Activated CD8-positive, alpha-beta T cell treated with anti-CD3 and anti-CD28 coated beads, Interleukin-2, amount 10 ng/mL, durations not matched to agents 7 days and 5 days (primary cell): ENCODE measurements at places on chromosomes 16 and 17.

DNA sequence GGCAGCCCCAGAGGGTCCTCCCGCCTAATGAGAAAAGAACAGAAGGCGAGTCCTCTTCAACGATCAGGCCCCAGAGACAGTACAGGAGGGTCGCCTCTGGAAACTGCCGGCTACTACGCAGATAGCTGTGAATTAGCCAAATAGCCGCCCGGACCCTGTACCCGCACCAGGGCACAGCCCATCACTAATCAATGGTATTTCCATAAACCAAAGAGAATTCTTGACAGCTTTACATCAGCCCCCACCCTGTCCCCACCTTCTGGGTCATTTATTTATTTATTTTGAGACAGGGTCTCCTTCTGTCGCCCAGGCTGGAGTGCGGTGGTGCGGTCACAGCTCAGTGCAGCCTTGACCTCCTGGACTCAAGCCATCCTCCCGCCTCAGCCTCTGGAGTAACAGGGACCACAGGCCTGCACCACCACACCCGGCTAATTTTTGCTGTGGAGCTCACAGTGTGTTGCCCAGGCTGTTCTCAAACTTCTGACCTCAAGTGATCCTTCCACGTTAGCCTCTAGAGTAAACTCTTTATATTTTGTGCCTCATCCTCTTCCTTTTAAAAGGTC is 805 bp upstream of the CLCN7 start:
- no peak for DNase-seq

DNA sequence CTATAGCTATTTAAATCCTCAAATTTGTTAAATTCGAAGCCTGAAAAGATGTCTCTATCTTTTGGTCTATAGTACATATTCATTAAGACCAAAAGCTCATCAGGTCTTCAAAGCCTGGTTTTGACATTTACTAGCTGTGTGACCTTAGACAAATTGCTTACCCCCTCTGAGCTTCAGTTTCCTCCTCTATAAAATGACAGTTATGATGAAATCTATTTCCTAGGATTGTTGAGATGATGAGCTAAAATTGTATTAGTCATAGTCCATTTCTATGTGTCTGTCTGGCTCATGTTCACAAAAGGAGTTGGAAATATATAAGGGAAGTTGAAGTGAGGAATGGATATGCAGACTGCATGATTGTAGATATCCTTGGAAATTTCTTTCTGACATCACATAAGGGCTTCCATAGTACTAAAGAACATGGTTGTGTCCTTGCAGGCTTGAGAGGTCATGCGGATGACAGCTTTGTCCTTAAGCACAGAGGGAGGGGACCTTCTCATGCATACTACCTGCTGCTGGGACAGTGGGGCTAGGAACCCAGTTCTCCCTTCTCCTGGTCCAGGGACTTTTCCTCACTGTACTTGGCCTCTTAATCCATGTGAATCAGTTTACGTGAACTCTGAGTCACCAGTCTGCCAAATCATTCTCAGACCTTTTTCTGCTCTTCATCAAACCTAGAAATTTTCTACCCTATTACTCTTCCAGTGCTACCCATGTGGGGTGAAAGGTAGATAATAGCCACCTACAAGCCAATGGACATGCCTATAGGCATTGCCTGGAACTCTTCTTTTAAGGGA is 487.5 kb upstream of the SALL1 start:
- no peak for DNase-seq

- no peak for DNase-seq
Observed at GRCh38 chr16:71460941-71461340, 1.1 kb downstream of the ZNF23 start.

DNA sequence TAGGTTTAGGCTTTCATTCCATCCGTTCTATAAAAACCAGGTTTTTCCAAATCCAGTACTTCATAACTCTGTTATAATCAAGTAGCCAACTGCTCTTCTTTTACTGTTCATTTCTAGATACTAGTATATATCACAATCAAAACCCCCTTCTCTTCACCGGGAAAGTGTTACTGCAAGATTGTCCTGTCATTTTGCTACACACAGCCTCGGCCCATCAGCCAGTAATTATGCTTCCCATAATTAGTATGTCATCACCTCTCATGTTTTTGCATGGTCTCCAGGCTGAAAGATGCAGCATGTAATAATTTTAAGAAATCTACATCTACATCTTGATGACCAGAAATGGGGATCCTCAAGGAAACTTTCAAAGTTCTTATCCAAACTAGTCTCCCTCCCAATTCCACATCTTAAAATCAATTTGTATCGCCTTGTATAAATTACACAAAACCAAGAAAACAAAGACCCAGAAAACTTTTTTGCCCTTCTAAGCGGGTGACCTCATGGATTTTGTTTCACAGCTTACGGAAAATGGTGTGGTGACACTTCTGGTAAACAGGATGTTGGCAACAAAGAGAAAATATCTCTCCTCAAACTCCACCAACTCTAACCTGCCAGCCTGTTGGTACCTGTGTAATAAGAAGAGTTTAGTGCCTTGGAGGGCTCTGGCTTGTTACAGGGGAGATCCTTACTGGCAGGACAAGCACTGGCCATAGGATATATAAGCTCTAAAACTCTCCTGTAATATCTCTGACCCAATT is 9.3 kb downstream of the TACO1 start:
- DNase-seq = no peak

- DNase-seq = no peak
Observed at GRCh38 chr16:86819533-86819892, 241.2 kb downstream of the FOXL1 start.

DNA sequence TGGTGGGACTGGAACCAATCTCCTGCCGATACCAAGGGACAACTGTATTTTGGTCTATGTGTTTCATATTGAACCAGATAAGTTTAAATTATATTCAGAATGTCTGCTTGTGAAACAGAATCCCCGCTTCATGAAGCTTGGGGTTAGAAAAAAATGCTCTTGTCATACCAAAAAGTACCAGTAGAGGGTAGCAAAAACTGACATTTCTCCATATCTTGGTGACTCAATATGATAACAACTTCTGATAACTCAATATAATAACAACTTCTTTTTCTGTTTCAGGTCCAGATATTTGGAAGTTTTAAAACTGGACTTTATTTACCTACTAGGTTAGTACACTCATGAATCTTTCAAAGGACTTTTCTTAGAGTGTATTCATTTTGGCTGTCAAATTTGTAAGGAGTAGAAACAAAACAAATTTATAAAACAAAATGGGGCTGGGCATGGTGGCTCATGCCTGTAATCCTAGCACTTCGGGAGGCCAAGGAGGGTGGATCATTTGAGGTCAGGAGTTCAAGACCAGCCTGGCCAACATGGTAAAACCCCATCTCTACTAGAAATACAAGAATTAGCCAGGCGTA is 52.3 kb upstream of the ADCY7 start:
- DNase-seq = no peak

GRCh38 chr16:30844671-30845449 is 49.0 kb downstream of the BCL7C start:
- peak; percentile 93 for DNase-seq

- DNase-seq = no peak
Observed at GRCh38 chr17:76502341-76503211, 1.4 kb upstream of the RHBDF2 start.

DNA sequence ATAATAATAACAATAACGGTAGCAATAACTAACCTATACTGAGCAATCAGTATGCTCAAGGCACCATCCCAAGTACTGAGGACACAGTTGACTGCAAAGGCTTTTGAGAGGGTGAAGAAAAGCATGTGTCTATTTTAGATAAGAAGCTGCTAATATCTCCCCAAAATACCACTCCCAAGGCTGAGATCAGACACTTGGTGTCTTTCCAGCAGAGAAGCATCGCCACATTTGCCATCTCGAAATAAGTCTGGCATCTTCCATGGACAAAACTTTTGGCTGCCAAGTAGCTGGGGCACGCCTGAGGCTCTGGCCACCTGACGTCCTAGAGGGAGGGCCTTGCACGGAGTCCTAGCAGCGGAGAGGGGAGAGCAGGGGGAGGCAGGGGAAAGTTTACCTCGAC is 39.0 kb downstream of the ZNF423 start:
- DNase-seq = no peak

DNA sequence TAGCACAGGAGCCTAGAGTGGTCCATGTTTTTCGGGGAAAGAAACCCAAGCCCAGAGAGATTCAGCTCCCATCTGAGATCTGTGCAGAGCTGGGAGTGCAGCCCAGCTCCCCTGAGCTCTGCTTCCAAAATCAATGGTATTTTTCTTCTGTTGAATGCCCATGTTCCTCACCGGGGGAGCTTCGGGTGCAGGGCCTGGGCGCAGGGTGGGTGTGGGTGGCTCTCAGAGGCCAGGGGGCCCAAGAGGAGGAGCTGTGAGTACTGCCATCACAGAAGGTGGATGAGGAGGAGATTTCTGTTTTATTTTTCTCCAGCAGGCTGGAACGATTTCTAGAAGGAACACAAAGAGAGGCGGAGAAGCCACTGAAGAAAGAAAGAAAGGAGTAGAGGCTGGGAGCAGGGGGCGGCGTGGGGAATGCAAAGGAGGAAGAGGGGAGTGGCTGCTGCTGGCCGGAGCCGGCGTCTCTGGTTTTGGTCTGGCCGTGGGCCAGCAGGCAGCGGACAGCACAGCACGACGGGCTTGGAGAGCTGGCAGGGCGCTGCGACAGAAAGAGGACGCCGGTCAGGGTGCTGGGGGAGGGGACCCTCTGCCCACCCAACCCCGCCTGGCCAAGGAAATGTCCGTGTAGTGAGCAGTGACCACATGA is 76.2 kb upstream of the KSR1 start:
- DNase-seq = no peak

DNA sequence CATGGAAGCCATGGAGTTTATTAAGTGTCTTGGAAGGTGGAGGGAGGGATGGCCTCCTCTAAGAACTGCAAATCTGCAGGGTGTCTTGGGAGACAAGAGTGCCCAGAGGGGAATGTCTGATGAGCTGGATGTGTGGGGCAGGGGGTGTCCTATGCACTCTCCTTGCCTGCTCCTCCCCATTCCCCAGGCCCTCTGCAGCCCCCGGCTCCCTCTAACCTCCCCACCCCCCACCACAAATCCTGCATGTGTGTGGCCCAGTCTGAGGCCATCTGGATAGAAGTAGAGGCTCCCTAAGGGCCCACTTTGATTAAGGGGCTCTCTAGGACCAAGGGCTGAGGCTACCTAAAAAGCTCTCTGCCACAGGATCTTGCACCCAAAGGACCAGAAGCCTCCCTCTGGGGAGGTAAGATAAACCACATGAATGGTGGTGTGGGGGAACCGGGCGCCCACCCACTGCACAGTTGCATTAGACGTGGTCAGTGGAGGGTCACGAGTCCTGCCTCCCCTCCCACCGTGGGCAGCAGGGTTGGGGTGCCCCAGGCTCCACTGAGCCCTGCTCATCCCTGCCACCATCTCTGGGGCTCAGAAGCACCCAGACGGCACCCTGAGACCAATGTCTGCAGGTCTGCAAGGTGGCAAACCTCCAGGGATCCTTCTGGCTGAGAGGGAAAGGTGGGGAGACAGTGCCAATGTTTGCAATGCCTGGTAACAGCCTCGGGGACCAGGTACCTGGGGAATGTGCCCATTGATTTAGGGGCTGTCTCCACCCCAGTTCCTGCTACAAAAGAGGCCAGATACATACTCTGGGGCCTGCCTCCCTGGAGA is 618 bp downstream of the AANAT start:
- no peak for DNase-seq

DNA sequence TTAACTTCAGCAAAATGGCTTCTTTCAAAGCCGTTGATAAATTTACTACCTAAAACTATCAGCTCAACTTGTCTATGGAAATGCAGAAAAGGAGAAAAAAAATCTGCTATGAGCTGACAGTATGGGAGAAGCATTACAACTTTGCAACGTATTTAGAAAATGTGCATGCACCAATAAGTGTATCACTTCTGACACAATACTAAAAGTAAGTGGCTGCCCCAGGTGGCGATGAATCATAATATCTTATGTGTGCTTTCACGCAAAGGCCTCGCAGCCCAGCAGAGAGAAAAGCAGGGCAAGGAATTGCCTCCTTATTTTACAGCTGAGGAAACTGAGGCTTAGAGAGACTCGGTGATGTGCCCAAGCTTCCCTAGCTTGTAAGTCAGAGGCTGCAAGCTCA is 101.8 kb downstream of the SALL1 start:
- DNase-seq = no peak

DNA sequence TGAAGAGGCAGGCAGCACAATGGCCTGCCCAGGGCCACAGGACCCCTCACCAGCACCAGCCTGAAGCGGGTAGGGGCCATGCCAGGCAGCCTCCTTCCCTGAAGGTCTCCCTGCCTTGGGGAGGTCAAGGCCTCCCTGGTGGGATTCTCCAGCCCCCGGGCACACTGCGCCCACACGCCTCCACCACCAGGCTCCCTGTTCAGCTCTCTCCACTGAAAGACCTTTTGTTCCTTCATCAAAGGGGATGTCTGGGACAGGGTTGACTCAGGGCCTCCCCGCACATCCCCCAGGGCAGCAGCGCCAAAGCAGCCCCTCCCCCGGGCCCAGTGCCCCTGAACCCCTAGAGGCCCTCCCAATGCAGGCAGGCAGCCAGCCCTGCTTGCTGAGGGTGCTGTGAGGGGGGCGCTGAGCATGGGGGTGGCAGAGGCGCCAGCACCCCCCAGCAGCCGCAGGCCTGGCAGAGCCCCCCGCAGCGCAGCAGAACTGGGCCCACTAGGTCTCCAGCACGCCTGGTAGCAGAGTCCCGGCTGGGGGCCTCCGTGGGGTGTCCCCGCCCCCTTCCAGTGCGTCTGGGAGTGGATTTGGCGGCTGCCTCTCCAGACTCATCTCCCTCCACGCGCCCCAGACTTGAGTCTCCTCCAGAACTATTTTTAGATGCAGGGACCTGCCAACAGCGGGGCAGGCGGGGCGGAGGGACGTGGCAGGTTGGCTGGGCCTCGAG is 13.1 kb downstream of the BCAR1 start:
- no peak for DNase-seq

- DNase-seq = no peak
Observed at GRCh38 chr17:67855504-67856324, 30.4 kb downstream of the BPTF start.

DNA sequence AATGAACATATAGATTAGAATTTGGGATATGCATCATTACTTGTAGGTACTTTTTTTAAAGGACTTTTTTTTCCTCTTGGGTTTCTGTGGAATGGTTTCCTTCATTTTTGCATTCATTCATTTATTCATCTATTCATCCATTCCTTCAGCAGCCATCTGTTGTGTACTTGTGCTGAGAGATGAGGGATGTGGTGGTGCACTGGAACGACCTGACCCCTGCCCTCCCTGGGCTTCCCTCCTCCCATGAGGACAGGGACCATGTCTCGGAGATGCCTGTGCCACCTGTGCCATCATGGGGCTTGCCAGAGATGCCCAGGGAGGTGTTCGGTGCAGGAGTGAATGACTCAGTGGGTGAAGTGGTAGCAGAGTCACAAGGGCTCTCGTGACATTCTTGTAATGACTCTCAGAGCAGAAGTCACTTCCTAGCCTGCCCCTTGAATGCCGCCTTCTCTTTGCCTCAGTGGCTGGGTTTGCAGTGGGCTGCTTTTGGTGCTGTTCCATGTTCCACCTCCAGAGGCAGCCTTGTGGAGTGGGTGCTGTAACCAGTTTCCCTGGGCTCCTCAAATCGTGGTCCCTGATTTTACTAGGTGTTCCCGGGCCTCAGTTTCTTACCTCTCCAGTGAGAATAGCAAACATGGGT is 43.9 kb downstream of the CLEC16A start:
- peak; percentile 78 for DNase-seq

- DNase-seq = no peak
Observed at GRCh38 chr17:5467416-5467815, 1.4 kb downstream of the DHX33 start.

- no peak for DNase-seq
Observed at GRCh38 chr17:18018411-18018921, 20.5 kb downstream of the ATPAF2 start.

- no peak for DNase-seq
Observed at GRCh38 chr16:87352818-87353217, 30.8 kb downstream of the FBXO31 start.
